H1 (cell line): ENCODE measurements at places on chromosomes 3 and 15. TPM values are rescaled to one million over a fixed set of nuclear protein-coding genes. Genes with fewer than 3 reads are reported as not detected.
A peak's percentile ranks its signal among the peaks of the same experiment; 100 is the strongest.

Gene SERPINI2
- total RNA-seq, result 0.25 and 0.26 TPM in 2 replicates

Gene TPRG1
- 0.27 and 0.37 TPM in 2 replicates for total RNA-seq

DNA sequence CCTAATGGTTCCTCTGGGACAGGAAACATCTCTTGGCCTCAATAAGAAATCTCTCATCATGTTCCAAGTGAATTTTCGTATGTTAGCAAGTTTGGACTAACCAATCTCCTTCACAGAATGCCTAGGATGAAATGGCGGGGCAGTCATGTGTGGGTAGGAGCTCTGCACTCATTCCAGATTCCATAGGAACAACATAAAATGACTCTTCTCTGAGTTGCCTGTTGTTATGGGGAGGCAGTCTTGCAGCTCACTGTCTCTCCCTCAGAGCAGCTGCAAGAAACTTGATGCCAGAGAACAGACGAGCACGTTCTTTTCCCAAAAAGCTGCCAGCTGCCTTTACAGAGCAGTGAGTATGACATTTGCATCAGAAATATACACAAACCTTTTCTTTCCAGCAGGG lies 34.1 kb downstream of the SPATA12 start:
- DNase-seq, result no peak

Gene RTP4
- not detected in 2 replicates for total RNA-seq

DNA sequence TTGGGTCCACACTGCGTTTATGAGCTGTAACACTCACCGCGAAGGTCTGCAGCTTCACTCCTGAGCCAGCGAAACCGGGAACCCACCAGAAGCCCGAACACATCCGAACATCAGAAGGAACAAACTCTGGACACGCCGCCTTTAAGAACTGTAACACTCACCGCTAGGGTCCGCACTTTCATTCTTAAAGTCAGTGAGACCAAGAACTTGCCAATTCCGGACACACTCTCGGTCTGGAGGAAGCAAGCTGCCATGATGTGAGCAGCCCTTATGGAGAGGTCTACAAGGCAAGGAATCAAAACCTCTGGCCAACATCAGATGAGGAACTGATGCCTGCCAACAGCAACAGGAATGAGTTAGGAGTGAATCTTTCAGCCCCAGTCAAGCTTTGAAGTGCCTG lies 62.9 kb downstream of the SLC28A2 start:
- no peak for DNase-seq

DNA sequence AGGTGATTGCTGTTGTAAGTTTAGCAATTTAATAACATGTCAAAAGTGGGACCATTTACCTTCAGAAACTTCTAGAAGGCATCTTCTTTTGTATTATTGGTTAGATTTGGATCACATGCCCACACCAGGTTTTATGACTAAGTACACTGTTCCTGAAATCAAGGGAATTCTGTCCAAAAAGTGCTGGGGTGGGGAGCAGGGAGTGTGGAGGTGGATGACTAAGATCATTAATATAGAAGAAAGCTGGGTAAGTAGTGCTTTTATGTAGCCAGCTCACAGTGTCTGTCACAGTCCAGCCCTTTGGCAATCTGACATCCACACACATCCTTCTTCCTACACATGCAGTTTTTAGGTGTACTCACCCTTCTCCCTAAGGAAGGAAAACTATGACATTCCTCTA lies 120.0 kb downstream of the TMCO5A start:
- no peak for DNase-seq

Gene CCDC54
- total RNA-seq, result not detected in 2 replicates

GRCh38 chr15:81338170-81339007 lies 14.4 kb upstream of the STARD5 start:
- peak; percentile 7 for DNase-seq

- DNase-seq, result no peak
These were observed 23.0 kb upstream of the COPG1 start for GRCh38 chr3:129226374-129226773.
